ENCODE measurements at places on chromosomes 4 and X. TPM values are rescaled to one million over a fixed set of nuclear protein-coding genes. Genes with fewer than 3 reads are reported as not detected.
A peak's percentile ranks its signal among the peaks of the same experiment; 100 is the strongest.

The FMR1 gene
- 49.6 TPM for total RNA-seq

The MMRN1 gene
- not detected for total RNA-seq

The ZNF732 gene
- total RNA-seq, result 24.2 TPM

DNA sequence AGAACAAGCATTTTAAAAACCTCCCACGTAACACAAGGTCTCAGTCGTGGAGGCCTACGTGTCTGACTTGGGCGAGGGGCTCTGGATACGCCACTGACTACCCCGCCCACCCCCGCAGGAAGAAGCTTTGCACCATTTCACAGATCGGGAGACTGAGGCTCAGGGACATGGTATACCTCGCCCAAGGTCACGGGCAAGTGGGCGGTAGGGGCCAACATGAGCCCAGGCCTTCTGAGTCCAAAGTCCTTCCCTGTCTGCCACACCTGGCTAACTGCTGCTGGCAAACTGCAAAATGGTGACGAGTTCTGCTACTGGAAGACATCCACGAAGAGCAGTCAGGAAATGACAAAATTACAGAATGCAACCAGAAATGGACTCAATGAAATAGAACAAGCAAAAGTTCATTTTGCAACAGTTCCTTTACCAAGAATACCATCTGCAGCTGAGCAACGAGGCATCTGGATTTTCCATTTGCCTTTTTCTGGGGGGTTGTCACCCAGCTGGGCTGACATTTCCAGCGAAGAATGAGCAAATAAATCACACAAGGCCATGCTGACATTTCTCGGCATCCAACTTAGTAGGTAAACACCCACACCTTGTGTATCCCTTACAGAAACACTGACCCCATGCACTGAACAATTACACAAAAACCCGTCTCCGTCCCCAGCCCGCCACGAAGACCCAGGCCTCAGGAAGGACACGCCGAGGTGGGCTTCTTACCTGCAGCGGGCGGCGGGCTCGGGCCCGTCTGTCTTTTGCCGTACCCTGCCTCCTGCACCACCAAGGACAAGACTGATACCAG lies 70.2 kb upstream of the AFAP1 start:
- peak overlapping the region; percentile 82 for H3K27ac ChIP-seq
- H3K36me3 ChIP-seq, result no peaks in the 10 kb centered on the region
- H3K27me3 ChIP-seq, result no peaks in the 10 kb centered on the region
- peaks cover 4% of the 10 kb centered on the region for H3K4me1 ChIP-seq

DNA sequence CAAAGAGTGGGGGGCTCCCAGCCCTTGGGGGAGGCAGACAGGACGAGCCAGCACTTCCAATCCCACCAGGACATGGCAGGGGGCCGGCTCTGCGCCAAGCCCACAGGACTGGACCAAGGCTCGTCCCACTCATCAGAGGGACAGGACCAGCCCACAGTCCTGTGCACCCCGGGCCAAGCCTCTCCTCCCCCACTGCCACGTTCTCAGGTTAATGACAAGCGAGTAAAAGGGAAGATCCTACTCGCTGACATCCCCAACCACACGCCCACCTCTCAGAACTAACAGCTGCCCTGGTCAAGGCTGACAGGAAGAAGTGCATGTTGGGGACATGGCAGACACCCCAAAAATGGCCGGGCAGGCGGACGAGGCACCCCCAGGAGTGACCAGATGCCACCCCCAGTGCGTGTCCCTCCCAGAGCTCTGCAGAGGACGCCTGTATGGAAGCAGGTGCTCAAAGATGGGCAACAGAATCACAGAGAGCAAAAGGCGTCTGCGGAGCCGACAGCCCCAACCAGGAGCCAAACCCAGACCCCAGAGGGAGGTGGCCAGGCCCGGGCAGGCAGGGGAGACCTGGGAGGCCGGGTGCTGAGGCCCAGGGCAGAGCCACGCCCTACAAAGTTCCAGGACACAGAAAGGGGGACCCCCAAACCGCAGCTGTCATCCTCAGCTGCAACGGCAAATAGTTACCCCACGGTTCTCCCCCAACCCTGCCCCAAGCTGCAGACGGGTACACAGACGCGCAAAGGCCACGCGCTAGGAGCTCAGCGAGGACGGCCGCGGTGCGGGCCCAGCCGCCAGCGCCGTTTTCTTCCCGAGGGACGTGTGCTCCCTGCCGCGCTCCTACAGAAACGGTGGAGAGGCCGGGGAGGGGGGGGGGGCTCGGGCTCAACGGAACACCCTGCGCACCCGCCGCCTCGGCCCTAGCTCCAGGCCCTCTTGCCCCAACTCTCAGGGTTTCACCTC lies 1.7 kb downstream of the CTBP1 start:
- H3K27ac ChIP-seq, result peak overlapping the region; percentile 88
- peak overlapping the region; percentile 85 for H3K4me3 ChIP-seq
- DNase-seq, result peak; percentile 58
- H3K27me3 ChIP-seq, result no peaks in the 10 kb centered on the region
- peaks cover 16% of the 10 kb centered on the region for H3K36me3 ChIP-seq

- peak overlapping the region; percentile 73 for H3K4me3 ChIP-seq
- peaks cover 2% of the 10 kb centered on the region for H3K4me1 ChIP-seq
- H3K27me3 ChIP-seq, result no peaks in the 10 kb centered on the region
- DNase-seq, result peak; percentile 62
Measured at GRCh38 chrX:40996886-40997530, 88.2 kb upstream of the USP9X start.

DNA sequence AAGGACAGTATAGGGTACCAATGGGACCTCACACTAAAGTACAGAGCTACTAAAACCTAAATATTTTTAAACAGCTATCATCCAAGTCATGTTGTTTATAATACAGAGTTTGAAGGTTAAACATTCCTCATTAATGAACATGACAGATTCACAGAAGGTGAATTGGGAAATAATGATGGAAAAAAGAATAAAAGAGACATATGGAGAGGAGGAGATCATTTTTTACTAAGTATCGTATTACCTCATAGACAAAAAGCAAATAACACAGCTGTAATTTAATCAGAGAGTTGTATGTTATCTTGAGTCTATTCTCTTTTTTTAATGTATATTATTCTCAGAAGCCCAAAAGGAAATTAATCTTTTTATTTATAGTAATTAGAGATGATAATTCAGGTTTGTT lies 7.9 kb downstream of the PLK4 start:
- no peaks in the 10 kb centered on the region for H3K4me1 ChIP-seq
- no peak overlapping the region for H3K27ac ChIP-seq
- H3K36me3 ChIP-seq, result peaks cover 90% of the 10 kb centered on the region
- DNase-seq, result no peak
- no peaks in the 10 kb centered on the region for H3K27me3 ChIP-seq

DNA sequence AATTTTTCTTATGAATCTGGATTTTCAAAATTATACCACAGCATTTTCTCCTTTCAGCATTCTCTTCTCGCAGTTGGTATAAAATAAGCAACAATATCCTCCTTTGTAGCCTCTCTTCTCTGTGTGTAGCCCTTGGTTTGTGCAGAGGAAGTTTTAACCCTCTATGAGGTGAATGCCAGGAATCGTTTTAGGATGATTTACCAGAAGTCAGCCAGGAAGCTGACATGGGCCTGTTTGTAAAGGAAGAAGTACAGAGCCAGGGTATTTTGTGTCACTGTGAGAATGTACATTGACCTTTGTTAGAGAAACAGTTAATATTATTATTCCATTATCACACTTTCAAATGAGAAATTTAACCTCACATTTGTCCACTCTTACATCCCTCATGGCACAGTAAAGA lies 88.9 kb upstream of the RPL34 start:
- H3K4me1 ChIP-seq, result peaks cover 2% of the 10 kb centered on the region
- H3K27me3 ChIP-seq, result no peaks in the 10 kb centered on the region
- no peak overlapping the region for H3K27ac ChIP-seq
- DNase-seq, result no peak
- no peaks in the 10 kb centered on the region for H3K36me3 ChIP-seq

All from endodermal cell (in vitro differentiated cells).